ENCODE measurements at places on chromosomes 3 and 15.

- H3K27ac ChIP-seq: no peak overlapping the region
- H3K4me1 ChIP-seq: no peaks in the 10 kb centered on the region
- no peaks in the 10 kb centered on the region for H3K27me3 ChIP-seq
- no peak overlapping the region for H3K4me3 ChIP-seq
- H3K36me3 ChIP-seq: no peaks in the 10 kb centered on the region
These were observed 14.5 kb downstream of the TERB2 start for GRCh38 chr15:44971036-44971435.

DNA sequence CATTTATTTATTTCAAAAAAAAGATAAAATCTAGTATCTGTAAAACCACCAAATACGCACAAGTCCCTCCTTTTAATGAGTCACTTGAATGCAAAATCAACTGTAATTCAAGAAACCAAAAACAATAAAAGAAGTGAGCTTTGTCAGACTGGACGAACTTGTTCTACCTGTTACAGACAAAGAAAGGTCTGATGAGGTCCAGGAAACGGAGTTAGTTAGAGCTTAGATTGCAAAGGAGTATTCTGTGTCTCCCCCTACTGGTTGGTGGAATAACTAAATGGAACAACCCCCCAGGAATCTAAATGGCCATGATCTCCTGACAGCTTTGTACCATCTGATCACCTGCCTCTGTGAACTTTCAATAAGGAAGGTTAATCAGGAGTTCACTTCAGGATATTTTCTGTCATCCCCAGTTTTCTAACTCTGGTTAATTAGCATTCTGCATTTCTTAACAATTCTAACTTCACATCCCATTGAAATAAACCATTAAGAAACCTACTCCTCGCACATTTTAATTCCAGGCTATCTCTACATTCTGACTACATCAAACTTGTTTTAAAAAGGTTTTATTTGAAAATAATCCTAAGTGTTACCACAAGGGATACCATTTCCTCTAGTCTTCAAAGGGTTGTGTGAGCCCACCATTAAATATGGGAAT, 333.0 kb upstream of the SATB1 start:
- no peak overlapping the region for H3K4me3 ChIP-seq
- no peak overlapping the region for H3K27ac ChIP-seq
- H3K4me1 ChIP-seq: peaks cover 7% of the 10 kb centered on the region

GRCh38 chr15:48936666-48937065, 27.1 kb downstream of the SHC4 start:
- no peak overlapping the region for H3K4me3 ChIP-seq
- H3K27ac ChIP-seq: no peak overlapping the region
- no peaks in the 10 kb centered on the region for H3K36me3 ChIP-seq
- no peaks in the 10 kb centered on the region for H3K27me3 ChIP-seq
- no peak for DNase-seq

- peaks cover 19% of the 10 kb centered on the region for H3K27me3 ChIP-seq
- no peak overlapping the region for H3K4me3 ChIP-seq
- H3K27ac ChIP-seq: no peak overlapping the region
- no peaks in the 10 kb centered on the region for H3K4me1 ChIP-seq
- DNase-seq: no peak
- no peaks in the 10 kb centered on the region for H3K36me3 ChIP-seq
These were observed 31.7 kb upstream of the CCDC66 start for GRCh38 chr3:56525291-56525690.

DNA sequence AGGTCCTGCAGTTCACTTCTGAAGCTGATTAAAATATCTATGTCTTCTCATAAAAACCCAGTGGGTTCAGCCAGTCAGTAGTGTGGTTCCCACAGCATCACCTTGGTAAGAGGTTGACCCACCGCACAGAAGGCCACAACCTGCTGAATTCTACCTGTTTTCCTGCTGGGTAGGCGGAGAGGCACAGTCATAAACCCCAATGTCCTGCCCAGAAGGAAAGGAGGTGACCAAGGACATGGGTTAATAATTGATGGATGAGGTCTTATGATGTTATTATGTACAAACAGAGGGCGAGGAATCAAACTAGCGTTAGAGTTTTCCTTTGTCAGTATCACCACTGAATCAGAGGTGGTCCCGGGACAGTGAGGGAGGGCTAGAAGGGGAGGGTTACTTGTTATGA, 27.8 kb downstream of the CA12 start:
- no peak for DNase-seq
- H3K36me3 ChIP-seq: no peaks in the 10 kb centered on the region
- H3K27ac ChIP-seq: no peak overlapping the region
- no peaks in the 10 kb centered on the region for H3K4me1 ChIP-seq

GRCh38 chr3:158642474-158643210, 1.7 kb upstream of the GFM1 start:
- H3K27ac ChIP-seq: no peak overlapping the region
- no peak for DNase-seq
- no peak overlapping the region for H3K4me3 ChIP-seq
- peaks cover 24% of the 10 kb centered on the region for H3K4me1 ChIP-seq

GRCh38 chr3:172607305-172608121, 84.3 kb upstream of the TNFSF10 start:
- H3K4me1 ChIP-seq: no peaks in the 10 kb centered on the region
- H3K27ac ChIP-seq: no peak overlapping the region
- no peaks in the 10 kb centered on the region for H3K27me3 ChIP-seq

GRCh38 chr3:170417090-170417489, 1.6 kb upstream of the CLDN11 start:
- H3K4me3 ChIP-seq: no peak overlapping the region
- H3K36me3 ChIP-seq: no peaks in the 10 kb centered on the region
- H3K27ac ChIP-seq: no peak overlapping the region
- no peak for DNase-seq

DNA sequence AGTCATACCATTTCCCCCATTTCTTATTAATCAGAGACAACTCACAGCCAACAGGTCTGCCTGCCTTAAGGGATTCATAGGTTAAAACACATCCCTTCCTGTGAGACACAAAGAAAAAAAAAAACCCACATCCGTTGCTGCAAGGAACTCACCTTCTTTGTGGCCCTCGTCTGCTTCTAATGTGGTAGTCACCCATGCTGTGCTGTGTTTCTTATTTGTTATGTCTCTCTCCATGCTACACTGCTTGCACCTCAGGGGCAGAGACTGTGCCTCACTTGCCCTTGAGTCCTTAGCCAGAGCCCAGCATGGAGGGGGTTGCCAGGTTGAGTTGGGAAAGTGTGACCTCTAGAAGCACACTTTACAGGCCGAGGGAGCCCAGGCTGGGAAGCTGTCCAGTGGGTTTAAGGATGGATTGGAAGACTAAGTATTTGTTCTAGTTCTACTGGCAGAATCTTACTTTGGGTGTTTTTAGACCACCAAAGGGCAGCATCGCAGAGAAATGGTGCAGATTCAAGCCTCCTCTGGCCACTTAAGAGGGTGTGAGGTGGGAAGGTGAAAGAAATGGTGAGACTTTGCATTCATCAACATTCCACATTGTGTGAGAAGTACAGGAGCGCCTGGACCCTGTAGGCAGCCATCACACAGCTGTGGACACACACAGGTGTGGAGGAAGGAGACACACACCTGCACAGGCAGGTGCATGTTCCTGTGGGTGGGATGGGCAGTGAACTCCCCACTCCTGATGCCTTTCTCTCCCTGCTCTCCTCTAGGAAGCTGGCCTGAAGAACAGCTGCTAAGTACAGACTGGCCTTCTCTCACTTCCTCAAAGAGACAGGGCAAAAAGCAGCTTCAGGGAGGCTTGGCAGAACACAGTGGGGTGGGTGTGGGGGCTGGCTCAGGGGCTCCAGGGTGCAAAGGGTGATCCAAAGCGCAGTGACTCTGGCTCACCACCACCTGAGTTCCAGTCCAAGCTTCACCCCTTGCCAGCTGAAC, 48.8 kb downstream of the GLB1 start:
- H3K27me3 ChIP-seq: no peaks in the 10 kb centered on the region
- H3K4me1 ChIP-seq: peaks cover 19% of the 10 kb centered on the region
- peak overlapping the region; percentile 70 for H3K27ac ChIP-seq
- H3K4me3 ChIP-seq: no peak overlapping the region
- H3K36me3 ChIP-seq: peaks cover 47% of the 10 kb centered on the region

DNA sequence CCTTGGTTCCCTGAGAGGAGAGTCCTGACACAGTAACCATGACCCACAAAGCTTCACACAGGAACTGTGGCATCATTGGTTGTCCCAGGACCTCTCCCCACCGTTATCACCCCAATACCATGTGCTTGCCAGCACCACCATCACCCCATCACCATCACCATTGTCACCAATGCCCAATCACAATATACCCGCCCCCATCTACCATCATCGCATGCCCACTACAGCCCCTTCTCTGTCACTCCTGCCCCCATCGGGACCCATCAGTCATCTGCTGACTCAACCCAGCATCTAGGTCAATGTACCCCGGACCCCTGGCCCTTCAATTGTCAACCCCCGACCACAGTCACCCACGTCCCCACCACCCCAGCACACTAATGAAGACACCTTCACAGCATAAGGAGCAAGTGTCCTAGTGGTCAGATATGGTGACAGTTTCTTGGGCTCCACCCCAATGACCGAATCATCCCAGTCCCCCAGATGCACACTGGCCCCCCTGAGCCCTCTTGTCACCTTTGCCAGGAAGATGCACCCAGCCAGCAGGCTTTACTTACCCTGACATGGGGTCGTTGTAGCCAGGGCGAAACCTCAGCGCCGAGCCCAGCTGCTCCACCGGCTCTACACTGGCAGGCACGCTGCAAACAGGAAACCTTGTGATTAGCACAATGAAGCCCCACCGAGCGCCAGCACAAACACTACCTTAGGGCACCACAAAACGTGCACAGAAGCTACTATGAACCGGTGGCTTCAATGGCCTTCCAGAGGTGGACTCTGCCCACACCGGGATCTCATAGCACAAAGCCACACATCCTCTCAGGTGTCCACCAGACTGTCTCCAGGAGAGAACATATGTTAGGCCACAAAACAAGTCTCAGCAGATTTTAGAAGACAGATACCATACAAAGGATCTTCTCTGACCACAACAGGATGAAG, 25.1 kb downstream of the SHISA5 start:
- peak overlapping the region; percentile 68 for H3K27ac ChIP-seq
- peak; percentile 82 for DNase-seq

- no peaks in the 10 kb centered on the region for H3K27me3 ChIP-seq
- no peak overlapping the region for H3K27ac ChIP-seq
- H3K36me3 ChIP-seq: no peaks in the 10 kb centered on the region
- H3K4me3 ChIP-seq: no peak overlapping the region
These were observed 324.4 kb upstream of the CFAP20DC start for GRCh38 chr3:59374091-59374817.

DNA sequence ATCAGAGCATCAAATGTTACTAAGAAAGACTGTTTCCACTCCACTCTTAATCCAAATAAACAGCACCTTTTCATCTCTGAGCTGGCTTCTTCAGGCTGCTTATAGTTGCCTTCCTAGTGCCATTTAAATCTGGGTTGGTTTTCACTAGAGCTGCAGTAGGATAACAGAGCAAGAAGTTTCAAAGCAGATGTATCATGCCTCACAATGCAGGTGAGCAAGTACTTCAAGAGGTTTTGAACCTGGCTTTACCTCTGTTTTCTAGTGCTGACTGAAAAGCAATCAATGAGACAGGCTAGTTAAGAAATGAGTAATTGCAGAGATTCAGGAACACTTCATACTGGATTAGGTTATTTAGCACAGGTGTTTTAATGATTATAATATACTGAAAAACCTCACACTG, 147.7 kb upstream of the SATB1 start:
- no peaks in the 10 kb centered on the region for H3K4me1 ChIP-seq
- no peak overlapping the region for H3K4me3 ChIP-seq
- DNase-seq: no peak
- H3K27ac ChIP-seq: no peak overlapping the region
- H3K27me3 ChIP-seq: no peaks in the 10 kb centered on the region

- H3K4me1 ChIP-seq: no peaks in the 10 kb centered on the region
- no peak for DNase-seq
- no peak overlapping the region for H3K4me3 ChIP-seq
- H3K27me3 ChIP-seq: no peaks in the 10 kb centered on the region
These were observed 1.1 kb upstream of the EBLN2 start for GRCh38 chr3:73060302-73060723.

- no peaks in the 10 kb centered on the region for H3K4me1 ChIP-seq
- H3K27me3 ChIP-seq: no peaks in the 10 kb centered on the region
- no peak overlapping the region for H3K27ac ChIP-seq
- H3K36me3 ChIP-seq: peaks cover 5% of the 10 kb centered on the region
These were observed 28.7 kb downstream of the ULK4 start for GRCh38 chr3:41933154-41933676.

GRCh38 chr3:126944089-126944965, 38.6 kb upstream of the PLXNA1 start:
- H3K4me1 ChIP-seq: no peaks in the 10 kb centered on the region
- H3K27me3 ChIP-seq: no peaks in the 10 kb centered on the region
- H3K4me3 ChIP-seq: no peak overlapping the region
- peaks cover 9% of the 10 kb centered on the region for H3K36me3 ChIP-seq
- no peak overlapping the region for H3K27ac ChIP-seq

GRCh38 chr3:1406250-1406649, 313.4 kb downstream of the CNTN6 start:
- H3K36me3 ChIP-seq: no peaks in the 10 kb centered on the region
- H3K4me3 ChIP-seq: no peak overlapping the region
- H3K27ac ChIP-seq: no peak overlapping the region
- no peaks in the 10 kb centered on the region for H3K4me1 ChIP-seq
- no peak for DNase-seq
- H3K27me3 ChIP-seq: no peaks in the 10 kb centered on the region

DNA sequence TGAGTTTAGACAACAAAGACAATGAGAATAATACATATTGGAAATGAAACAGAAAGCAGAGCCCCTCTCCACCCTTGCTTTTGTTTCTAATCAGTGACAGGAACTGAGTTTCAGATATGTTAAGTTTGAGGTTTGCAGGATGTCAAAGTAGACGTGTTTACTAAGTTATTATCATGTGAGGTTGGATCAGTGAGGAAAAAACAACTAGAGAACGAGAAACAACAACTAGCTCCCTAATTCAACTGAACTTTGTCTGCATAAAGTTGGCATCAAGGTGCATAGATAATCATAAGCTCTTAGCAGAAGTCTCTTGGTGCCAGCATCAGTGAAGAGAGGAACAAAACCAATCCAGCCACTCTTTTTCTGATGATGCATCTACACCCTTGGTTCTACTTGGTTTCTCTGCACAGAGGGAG, 491.1 kb upstream of the NR2F2 start:
- no peak overlapping the region for H3K4me3 ChIP-seq
- H3K36me3 ChIP-seq: no peaks in the 10 kb centered on the region
- no peak for DNase-seq
- peaks cover 40% of the 10 kb centered on the region for H3K4me1 ChIP-seq
- H3K27ac ChIP-seq: peak overlapping the region; percentile 55

DNA sequence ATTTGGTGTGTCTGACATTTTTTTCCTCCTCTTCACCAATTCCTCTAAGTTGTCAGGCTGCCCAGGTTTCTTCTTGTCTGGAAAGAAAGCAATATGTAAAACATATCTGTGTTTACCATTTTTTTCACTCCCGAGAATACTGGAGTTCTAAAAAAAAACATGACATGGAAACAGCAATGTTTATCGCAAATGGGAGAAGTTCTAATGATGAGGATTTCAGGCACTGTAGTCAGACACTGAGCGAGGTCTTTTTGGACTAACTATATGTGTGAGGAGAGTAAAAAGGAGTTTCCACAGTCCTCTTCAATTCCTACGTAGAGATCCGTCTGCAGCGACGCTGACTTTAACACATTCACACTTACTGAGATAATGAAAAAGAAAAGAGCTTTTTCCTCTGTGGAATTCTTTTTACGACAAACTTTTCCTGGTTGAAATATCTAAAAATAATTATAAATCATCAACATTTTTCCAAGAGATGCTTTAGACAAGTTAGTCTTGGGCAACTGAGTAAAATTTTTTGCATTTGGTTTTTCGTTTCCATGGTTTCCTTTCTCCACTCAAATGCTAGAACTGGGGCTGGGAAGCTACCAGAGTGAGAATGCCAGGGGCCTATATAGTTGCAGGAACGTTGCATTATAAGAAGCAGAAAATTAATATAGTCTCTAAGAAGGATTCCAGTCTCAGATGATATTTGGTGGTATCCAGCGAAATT, 8.4 kb upstream of the SETMAR start:
- H3K4me3 ChIP-seq: no peak overlapping the region
- no peaks in the 10 kb centered on the region for H3K36me3 ChIP-seq
- H3K27me3 ChIP-seq: no peaks in the 10 kb centered on the region
- DNase-seq: no peak
- H3K27ac ChIP-seq: no peak overlapping the region
- no peaks in the 10 kb centered on the region for H3K4me1 ChIP-seq
